SK-N-DZ (cell line): ENCODE measurements at places on chromosomes 6 and 20.

- DNase-seq = no peak
Measured at GRCh38 chr6:132675749-132676148, 16.8 kb upstream of the TAAR1 start.

- no peak for DNase-seq
Measured at GRCh38 chr6:159854959-159855358, 35.8 kb upstream of the MAS1 start.

- no peak for DNase-seq
Measured at GRCh38 chr6:138577151-138577915, 78.0 kb upstream of the NHSL1 start.

DNA sequence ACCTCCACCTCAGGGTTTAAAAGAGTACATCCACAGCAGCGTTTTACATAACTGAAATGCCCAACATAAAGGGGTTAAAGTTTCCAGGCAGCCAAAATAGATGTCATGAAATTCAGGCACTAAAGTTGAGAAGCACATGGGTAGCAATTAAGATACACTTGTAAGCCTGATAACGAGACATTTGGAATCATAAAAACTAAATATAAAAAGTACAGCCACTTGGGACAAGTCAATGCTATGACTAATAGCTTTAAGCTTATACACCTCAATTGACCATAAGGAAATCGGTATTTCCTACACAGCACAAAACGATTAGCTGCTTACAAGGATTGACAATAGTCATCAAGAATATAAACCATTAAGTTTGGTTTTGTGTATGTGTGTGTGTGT, 11.8 kb downstream of the LOC128125822 start:
- no peak for DNase-seq

DNA sequence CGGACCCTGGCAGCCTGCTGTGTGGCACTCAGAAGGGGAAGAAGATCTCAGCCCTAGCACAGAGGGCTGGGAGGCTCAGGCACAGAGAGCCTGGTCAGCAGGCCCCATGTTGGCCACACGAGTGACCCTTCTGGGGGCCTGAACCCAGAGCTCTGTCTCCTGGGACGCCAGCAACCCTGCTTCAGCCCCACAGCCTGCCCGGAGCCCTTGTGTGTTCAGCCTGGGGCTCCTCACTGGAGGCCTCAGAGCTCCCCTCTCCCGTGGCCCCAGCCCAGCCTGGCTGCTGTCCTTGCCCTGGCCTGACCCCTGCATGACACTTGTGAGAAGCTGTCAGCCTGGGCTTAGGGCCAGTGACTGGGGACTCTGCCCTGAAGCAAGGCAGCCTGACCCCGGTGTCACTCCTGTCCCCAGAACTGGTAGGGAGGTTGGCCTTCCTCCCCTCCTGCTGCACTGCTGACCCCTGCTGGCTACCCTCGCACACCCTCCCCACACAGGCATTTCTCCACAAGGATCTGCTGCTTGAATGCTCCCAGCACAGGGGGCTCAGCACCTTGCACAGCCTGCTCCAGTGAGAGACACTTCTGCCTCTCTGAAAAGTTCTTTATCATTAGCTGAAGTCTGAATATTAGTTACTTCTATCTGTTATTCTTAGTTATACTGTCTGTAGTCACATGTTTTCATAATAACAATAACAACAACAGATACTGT, 15.4 kb upstream of the IP6K3 start:
- peak; percentile 56 for DNase-seq

GRCh38 chr20:44633872-44634600, 17.5 kb downstream of the ADA start:
- no peak for DNase-seq

- DNase-seq = no peak
Measured at GRCh38 chr6:157652601-157653363, 170.3 kb upstream of the SNX9 start.

GRCh38 chr6:47420394-47421371, 56.9 kb upstream of the CD2AP start:
- no peak for DNase-seq

DNA sequence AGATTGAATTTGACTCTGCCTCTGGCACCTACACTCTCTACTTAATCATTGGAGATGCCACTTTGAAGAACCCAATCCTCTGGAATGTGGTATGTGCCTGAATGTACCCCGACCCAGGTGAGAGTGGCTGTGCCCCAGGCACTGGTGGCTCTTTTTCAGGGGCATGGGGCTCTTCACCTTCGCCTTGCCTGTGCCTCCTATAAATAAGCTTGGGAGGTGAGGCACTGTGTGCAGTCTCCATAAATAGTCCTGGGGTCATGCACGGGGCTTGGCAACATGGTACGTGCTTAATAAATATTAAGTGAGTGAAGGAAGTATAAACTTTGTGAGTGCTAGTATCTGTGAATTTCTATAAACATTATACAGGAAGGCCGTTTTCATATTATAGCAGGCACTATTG, 33.0 kb downstream of the GHRH start:
- no peak for DNase-seq

DNA sequence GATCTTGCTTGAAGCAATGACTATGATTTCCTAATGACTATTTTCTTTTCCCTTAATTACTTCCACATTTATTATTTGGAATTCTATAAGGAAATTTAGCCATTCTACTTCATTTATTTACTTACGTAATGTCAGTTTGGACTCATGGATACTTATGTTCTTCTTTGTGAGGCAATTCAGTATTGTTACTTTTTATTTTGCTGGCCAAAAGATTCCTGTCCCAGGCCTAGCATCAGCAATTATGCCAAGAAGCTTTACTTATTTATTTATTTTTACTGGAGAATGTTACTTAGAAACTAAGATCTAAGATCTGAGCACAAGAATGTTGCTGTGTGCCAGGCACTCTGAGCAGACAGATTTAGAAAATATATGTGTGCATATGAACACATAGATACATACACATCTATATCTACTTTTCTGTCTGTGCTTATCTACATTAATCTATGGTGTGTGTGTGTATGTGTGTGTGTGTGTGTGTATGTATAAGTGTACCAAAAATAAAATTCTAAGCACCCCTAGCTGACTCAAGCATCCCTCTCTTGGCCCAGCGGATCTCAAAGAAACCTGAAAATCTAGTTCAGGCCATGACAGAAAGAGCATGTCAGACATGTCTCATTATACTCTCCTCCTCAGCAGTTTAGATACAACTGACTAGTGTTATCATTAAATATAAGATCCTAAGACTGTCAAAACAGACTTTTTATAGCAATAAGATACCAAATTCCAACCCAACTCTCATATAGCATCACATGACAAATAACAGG, 640.0 kb upstream of the GJE1 start:
- no peak for DNase-seq

DNA sequence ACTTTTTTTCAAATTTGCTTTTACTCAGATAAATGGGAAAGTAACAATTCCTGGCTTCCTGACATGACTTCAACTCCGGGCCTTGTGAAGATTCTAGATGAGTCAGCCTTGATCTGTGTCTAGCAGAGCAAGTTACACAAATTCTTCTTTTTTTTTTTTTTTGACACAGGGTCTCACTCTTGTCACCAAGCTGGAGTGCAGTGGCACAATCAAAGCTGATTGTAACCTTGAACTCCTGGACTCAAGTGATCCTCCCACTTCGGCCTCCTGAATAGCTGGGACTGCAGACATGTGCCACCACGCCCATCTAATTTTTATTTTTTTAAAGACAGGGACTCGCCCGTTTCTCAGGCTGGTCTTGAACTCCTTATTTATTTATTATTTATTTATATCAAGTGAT, 7.3 kb upstream of the ARHGAP18 start:
- no peak for DNase-seq

DNA sequence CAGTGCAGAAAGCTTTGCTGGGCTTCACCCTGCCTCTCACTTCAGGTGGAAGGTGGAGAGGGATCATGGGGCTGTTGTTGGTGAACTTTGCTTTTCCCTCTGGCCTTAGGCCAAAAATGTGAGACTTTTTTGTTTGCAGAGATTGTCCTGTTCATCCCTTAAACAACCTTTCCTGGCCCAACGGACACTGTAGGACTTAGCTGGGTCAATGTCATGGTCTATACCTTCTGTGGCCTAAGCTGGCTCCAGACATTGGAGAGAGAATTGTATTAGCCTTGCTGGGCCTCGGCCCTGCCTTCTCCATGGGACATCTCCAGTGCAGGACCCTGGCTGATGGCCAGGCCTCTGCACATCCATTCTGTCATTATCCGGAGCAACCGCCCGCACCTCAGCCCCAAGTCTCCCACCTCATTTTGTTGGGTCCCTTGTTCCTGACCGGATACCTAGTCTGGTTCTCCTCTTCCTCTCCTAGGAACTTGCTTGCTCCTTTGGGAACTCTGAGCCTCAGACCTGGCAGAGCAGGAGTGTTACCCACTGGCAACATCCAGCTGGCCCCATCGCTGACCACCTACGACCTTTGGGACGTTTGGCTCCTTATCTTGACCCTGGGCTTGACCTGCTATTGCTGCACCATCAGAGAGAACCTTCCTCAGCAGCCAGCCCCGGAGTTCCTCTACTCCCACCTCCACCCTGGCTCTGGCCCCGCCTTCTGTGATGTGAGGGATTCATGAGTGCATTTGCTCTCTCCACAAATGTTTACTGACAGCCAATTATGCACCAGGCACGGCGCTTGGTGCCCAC, 128.2 kb downstream of the BANF2 start:
- no peak for DNase-seq

DNA sequence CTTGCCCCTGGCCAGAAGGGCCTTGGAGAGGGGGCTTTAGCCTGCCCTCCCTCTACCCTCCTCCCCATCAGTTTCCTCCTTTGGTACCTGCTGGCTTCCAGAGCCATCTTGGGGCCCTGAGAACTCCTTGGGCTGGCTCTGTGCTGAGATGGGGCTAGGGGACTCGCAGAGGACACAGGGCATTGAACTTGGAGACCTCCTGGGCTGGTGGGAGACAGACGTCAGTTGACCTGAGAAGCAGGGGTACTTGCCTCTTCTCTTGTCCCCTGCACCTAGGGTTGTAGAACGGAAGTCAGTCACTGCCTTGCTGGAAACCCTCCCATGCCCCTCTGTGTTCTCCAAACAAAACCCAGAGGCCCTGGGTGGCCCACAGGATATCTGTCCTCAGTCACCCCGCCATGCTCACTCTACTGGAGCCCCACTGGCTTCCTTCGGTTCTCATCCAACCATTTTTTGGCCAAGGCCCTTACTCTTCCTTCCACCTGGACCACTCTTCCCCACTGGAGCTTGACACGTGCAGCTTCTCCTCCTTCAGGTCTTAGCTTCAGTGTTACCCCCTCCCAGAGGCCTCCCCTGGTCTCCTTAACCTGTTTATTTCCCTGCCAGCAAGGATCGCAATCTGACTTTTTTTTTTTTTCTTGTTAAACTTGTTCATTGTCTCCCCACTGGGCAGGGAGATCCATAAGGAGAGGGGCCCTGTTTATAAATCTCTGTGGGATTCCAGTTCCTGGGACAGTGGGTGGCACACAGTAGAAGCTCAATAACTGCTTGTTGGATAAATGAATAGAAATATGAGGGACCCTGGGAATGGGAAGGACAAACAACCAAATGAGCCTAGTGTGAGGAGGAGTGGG, 971 bp downstream of the RBCK1 start:
- DNase-seq = no peak

GRCh38 chr6:19869464-19869863, 32.3 kb downstream of the ID4 start:
- DNase-seq = no peak

DNA sequence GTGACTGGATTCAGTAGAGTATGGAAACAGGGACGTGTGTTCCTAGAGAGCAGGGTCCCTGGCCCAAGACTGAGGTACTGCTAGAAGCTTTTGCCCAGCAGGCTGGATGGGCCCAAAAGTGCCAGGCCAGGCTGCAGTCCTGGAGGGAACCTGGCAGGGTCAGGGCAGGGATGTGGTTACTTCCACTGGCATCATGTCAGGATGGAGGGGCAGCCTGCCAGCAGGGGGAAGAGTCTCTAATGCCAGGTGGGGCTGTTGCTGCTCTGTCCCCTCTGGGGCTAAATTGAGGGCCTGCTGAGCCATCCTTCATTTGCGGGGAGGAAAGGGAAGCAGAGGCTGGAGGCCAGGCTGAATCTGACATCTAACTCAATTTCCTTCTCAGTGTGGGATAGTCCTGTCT, 17.2 kb downstream of the ZDHHC14 start:
- DNase-seq = no peak

- DNase-seq = no peak
Measured at GRCh38 chr20:47493963-47494293, 7.8 kb upstream of the NCOA3 start.

DNA sequence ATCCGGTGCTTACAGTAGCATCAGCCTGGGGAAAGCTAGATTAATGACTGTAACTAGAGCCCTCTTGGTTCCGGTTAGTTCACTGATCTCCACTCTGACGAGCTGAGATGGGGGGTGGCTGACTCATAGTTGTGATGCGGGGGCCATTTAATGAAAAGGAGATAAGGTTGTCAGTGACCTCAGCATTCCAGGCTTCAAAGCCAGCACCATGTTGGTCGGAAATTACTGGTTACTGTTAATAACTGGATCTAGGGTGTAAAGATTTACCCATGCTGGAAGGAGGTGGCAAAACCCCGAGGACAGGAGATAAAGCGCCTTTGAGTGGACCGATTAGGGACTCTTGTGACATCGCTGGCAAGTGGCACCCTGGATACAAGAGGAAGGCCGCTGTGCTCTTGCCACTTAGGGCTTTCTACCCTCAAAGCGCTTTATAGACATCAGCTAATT, 21.1 kb downstream of the FOXC1 start:
- no peak for DNase-seq

DNA sequence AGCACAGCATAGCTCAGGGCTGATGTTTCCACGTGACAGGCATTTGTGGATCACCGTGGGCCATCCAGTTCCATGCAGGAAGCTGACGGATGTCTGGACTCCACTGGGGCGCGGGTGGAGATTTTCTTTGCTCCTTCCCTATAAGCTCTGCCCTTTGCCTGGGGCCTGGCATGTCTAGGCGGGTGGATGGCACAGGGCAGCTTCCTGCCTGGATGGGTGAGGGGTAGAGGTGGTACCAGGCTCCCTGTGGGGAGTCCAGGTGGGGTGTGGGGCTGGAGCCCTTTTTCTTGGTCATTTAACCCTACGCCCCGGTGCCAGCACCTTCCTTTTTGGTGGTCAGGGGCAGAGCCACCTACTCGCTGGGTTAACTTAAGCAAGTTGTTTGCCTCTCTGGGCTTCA, 10.4 kb downstream of the FAM110A start:
- no peak for DNase-seq

GRCh38 chr6:158018041-158018771, 36.5 kb downstream of the SYNJ2 start:
- DNase-seq = no peak

- no peak for DNase-seq
Measured at GRCh38 chr20:58853976-58854637, 1.6 kb downstream of the GNAS start.
